Foreskin keratinocyte (primary cell): ENCODE measurements at places on chromosomes 5 and 9. TPM values are rescaled to one million over a fixed set of nuclear protein-coding genes. Genes with fewer than 3 reads are reported as not detected.

GRCh38 chr5:124843596-124843899 lies 97.1 kb upstream of the ZNF608 start:
- no peak for DNase-seq

FBN2 gene
- 9.4 and 17.7 TPM in 2 replicates for polyA plus RNA-seq

DNA sequence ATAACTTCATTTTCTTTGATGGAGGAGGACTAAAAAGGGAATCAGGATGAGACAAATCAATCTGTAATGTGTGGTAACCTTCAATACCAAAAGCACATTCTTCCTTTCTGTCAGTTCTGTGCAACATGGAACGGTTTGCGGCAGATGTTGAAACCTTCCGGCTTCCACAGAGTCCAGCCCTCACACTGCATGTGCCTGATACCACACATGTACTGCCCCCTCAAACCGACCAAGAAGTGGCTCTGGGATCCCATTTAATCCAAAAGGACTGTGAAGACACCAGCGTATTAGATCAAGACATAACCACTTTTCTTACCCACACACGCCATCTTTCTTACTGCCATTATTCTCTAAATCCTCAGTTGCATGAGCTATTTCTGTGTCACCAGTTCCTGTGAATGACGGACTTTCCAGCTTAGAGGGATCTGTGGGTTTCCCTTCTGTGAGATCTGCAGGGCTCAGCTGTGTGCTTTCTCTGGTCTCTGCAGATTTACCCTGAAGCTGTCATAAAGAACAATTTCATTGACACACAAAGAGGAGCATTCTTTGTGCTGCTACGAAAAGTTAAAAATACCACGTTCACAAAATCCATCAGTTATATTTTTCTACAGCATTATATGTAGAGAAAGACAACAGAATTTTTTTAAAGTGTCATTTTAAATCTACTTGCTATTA lies 25.8 kb downstream of the NSUN2 start:
- no peak for DNase-seq

GRCh38 chr9:12859704-12860251 lies 85.0 kb downstream of the LURAP1L start:
- peak; percentile 77 for DNase-seq

THBS4 gene
- polyA plus RNA-seq: 0.59 and 0.69 TPM in 2 replicates

GRCh38 chr5:177111720-177112394 lies 21.7 kb upstream of the NSD1 start:
- no peak for DNase-seq

DNA sequence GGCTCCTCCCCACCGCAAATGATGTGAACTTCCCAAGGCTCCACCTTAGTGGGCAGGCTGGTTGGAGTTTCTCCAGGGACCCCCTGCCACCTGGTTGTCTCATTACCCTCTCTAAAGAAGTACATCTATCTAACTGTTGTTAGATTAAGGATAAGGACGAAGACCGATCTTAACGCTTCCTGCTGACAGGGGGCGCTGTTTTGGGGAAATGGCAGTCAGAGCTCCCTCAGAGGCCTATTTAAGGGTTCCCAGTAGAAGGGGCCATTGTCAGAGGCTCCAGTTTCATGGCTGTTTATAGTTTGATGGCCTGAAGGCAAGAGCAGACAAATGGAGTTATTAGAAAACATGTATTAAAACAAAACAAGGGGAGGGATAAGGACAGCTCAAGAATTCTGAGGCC lies 100.1 kb downstream of the SPEF2 start:
- DNase-seq: no peak

GRCh38 chr5:59745415-59745863 lies 148.1 kb downstream of the PDE4D start:
- peak; percentile 97 for DNase-seq

DNA sequence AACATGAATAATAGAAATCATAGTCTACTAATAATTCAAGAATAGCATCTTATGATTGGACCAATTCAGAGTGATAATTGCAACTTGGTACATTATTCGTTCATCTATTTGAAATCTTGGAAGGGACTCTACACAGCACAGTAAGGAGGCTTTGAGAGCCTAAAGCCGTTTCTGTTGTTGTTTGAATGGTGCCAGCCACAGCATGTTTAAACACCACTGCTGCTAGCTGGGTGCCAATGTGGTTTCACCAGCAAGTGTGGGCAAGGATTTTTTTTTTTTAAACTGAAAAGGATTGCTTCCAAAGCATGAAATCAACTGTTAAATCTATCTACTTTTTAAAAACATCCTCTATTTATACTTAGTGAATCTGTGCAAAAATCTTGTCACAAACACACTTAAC lies 253.9 kb upstream of the MAP3K1 start:
- peak; percentile 42 for DNase-seq

- DNase-seq: no peak
Observed at GRCh38 chr5:133265257-133265656, 213.4 kb downstream of the HSPA4 start.

DNA sequence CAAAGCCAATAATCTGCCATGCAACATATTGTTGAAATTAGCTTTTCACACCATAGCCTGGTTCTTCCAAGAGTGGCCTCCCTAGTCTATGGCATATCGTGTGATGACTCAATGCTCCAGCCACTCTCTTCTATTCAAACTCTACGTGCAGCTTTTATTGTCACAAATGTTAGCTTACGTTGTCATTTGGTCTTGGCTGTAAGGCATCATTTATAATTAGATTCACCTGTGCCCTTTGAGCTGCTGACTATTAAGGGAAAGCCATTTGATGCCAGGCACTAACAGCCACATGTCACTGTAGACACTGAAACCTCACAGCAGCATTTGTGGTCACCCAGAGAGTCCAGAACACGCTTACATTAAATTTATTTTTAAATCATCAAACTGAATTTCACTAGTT lies 66.8 kb downstream of the APBA1 start:
- DNase-seq: no peak

ZNF618 gene
- polyA plus RNA-seq: 2.8 TPM in 2 replicates

- no peak for DNase-seq
Observed at GRCh38 chr9:133427658-133428348, 5.6 kb downstream of the ADAMTS13 start.

GRCh38 chr5:124627815-124628595 lies 118.4 kb downstream of the ZNF608 start:
- DNase-seq: no peak

- DNase-seq: no peak
Observed at GRCh38 chr5:120985526-120985925, 521.4 kb downstream of the PRR16 start.

GRCh38 chr9:134339183-134339806 lies 13.0 kb downstream of the RXRA start:
- DNase-seq: no peak

GRCh38 chr5:60401526-60401925 lies 298.4 kb downstream of the DEPDC1B start:
- no peak for DNase-seq

C5 gene
- polyA plus RNA-seq: 0.69 and 0.75 TPM in 2 replicates

GRCh38 chr5:121138495-121138907 lies 674.4 kb downstream of the PRR16 start:
- DNase-seq: peak; percentile 1

GRCh38 chr5:146642410-146642809 lies 126.4 kb upstream of the GPR151 start:
- DNase-seq: no peak

DNA sequence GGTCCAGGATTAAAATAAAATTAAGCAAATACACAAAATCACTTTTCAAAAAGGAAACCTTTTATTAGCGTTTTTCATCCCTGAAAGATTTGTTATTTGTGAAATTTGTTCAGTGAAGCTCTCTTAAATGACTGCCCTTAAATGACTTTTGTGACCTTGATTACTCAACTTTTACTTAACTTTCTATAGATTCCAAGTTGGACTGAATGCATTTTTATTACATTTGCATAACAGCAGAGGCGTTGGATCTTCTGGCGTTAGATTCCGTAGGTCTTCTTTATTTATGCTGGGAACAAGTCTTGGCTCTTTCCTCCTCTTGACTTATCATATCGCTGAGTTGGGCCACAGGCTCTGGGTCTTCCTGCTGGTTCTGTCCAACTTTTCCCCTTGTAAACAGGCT lies 78.4 kb downstream of the APBA1 start:
- DNase-seq: no peak

DNA sequence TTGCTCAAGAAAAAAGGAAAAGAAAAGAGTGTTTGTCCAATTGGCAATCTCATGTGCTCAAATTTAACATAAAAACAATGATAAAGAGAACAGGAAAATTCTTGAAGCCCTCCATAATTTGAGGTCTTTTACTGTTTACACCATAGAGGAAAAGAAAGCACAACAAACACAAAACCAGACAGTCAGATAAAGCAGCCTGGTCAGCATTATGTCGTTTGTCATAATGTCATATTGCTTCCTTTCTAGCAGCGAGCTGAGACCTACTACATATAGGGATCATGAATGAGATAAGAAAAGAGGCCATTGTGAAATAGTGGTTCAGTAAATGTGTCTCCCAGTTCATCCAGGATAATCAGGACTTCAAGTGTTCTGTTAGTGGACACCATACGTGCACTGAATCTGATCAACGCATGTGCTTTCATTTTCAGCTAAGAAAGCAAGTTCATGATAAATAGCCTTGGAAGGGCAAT lies 64.7 kb upstream of the SELENOP start:
- no peak for DNase-seq

DNA sequence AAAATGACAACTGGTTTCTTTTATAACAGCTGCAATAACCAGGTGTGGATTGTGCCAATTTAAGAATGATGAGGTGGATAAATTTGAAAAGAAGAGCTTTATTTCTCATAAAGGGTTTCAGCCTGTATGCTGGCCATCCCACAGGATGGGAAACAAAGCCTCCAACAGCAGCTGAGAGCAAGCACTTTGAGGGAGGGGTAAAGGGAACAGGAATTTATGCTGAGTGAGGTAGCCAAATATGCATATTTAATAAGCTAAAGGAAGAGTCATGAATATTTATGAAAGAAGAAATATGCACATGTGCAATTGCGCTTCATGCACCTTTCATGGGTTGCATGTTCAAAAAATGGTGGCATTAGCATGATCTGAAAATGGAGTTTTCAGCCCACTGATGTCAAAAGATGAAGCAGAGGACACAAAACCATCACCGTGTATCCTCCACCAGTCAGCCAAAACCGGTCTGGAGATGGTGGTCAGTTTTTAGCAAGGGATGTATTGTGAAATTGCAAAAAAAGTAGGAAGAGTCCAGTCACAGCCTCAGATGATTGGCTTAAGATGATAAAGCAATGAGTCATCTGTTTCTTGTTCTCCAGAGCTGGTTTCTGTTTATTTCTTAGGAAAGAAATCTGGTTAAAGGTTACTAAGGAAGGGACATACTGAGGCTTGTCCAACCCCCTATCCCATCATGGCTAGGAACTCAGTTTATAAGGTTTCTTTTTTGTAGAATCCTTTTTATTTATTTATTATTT lies 47.9 kb downstream of the DEPDC1B start:
- peak; percentile 61 for DNase-seq

- DNase-seq: no peak
Observed at GRCh38 chr5:53167836-53168235, 58.3 kb upstream of the MOCS2 start.

DNA sequence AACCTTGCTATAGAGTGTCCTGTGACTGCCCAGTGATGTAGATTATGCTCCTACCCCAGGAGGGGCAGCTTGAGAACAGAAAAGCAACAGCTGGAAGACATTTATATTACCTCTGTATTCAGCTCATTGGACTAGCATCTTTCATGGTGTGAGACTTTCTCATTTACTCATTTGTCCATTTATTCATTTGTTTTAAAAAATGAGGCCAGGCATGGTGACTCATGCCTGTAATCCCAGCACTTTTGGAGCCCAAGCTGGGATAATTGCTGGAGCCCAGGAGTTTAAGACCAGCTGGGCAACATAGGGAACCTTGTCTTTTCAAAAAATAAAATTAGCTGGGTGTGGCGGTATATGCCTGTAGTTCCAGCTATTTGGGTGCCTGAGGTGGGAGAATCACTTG lies 130.0 kb upstream of the LHFPL2 start:
- DNase-seq: peak; percentile 42

- DNase-seq: no peak
Observed at GRCh38 chr5:378976-379742, 57.6 kb downstream of the AHRR start.

GRCh38 chr9:109940561-109940960 lies 160.6 kb downstream of the PALM2AKAP2 start:
- DNase-seq: no peak

DNA sequence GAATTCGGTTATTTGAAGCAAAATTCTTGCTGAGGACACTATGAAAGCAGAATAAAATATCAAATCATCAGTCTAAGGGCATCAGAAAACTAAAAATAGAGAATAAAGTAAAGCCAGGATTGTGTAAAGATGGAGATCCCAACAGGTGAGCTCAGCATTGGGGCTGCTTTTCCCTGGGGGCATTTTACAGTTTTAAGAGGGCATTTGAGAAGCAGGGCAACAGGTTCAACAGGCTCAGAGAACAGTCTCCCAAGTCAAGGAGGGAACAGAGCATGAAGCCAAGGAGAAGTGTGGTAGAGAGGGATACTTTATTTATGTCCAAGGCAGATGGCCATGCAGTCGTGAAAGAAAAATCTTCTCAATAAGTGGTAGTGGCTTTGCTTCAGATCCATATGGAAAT lies 145.4 kb downstream of the SYK start:
- no peak for DNase-seq

DNA sequence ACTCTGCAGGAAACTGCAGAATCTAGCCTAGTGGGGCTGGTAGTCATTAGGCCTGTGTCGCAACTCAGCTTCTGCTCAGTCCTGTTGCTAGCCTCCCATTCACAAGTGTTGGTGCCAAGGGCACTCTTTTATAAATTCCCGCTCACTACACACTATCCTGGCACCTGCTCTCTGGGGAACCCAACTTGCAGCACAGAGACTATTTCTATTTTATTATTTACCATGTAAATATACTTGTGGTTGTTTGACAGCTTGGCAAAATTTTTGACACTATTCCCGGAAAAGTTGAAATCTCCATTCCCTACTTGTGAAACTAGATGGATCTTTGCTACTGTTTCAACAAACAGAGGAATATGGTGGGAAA lies 20.4 kb upstream of the SMC2 start:
- DNase-seq: no peak

GRCh38 chr9:112020680-112021596 lies 124.3 kb downstream of the UGCG start:
- DNase-seq: peak; percentile 86

- no peak for DNase-seq
Observed at GRCh38 chr5:151018846-151019245, 1.5 kb upstream of the GPX3 start.

GRCh38 chr5:54993318-54993717 lies 7.9 kb upstream of the ESM1 start:
- DNase-seq: no peak

FRRS1L gene
- 0.01 TPM in 2 replicates for polyA plus RNA-seq

SV2C gene
- 0.07 TPM in 1 of 2 replicates, not detected in the other for polyA plus RNA-seq

CDO1 gene
- polyA plus RNA-seq: 0.04 and 0.10 TPM in 2 replicates

CAMK2A gene
- polyA plus RNA-seq: 0.01 TPM in 1 of 2 replicates, not detected in the other
